ENCODE measurements at places on chromosomes 1 and 21. TPM values are rescaled to one million over a fixed set of nuclear protein-coding genes. Genes with fewer than 3 reads are reported as not detected.

DNA sequence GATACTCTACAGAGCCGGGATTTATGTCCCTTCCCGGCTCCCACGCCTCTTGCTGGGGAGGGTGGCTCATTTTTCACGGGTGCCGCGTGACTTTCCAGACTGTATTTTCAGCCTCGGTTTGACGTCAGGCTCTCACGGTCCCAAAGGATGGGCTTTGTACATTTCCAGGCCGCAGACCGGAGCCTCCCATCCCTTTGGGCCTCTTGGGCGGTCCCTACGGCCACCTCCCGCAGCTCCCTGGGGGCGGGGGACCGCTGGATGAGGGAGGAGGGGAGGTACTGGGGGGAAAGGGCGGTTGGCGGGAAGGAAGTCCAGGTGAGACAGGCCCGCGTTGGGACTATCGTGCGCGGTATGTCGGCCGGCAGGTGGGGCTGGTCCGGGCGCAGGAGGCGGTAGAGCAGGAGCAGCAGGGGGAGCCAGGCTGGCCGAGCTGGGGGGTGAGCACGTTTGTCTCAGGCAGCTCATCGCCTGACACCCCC lies 17.9 kb downstream of the UBL4B start:
- DNase-seq, result peak; percentile 49

DNA sequence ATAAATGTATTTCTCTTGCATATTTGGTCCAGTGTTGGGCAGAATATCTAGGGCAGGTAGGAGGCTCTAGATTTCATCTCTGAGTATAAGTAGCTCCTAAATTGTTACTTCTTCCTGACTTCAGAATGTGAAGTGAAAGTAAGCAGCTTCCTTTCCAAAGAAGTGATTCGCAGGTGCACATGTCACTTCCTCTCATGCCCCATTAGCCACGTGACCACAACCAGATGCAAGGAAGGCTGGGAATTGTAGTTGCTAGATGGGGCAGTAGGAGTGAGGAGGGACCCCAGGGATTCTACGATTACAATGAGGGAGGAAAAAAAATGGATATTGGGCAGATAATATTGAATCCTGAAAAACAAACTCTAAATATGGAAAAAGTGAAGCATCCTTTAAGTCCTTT lies 113.2 kb upstream of the CYYR1 start:
- DNase-seq, result peak; percentile 66

DNA sequence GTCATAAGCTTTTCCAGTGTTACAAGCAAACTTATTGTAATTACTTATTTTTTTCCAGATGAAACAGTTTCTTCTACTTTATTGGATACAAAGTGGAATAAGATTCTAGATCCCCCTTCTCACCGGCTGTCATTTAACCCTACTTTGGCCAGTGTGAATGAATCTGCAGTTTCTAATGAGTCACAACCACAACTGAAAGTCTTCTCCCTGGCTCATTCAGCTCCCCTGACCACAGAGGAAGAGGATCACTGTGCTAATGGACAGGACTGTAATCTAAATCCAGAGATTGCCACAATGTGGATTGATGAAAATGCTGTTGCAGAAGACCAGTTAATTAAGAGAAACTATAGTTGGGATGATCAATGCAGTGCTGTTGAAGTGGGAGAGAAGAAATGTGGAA lies 95.5 kb downstream of the ZFYVE9 start:
- no peak for DNase-seq

DNA sequence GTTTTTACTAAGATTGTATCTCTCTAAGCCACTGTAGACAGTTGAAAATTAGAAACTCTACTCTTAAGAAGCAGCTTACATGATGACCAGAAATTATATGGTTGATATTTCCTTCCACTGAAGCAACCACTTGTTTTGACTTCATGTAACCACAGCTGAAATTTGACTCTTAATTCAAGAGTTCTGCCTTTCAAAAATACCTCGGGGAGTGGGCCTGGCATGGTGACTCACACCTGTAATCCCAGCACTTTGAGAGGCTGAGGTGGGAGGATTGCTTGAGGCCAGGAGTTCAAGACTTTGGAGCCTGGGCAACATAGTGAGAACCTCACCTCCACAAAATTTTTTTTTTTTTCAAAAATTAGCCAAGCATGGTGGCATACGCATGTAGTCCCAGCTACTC lies 4.3 kb downstream of the AMPD1 start:
- no peak for DNase-seq

- no peak for DNase-seq
Observed at GRCh38 chr1:68129536-68130250, 79.3 kb upstream of the DIRAS3 start.

DNA sequence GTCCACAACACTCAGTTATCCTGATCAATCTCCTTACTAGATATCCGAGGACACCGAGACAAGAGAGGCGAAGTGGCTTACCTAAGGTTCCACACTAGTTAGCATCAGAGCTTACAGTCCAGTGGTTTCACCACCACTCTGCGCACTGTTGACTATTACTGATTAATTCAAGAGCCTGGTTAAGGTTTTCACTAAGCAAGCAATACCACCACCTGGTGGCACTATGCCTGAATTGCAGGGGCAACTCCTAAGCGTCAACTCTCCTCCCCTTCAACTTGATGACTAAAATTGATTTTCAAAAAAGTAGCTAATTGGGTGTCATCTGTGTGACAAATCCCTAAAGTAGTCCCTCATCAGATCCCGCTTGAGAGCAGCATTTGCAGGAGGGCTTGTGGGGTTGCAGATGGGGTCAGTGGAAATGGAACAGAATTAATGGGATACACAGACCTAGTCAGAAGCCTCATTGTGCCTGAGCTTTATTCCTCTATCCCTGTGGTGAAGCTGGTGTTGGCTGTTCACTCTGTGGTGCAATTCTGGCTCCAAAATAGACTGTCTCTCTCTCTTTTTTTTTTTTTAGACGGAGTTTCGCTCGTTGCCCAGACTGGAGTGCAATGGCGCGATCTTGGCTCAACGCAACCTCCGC lies 9.1 kb downstream of the TTC22 start:
- no peak for DNase-seq

GRCh38 chr1:233707880-233708815 lies 94.2 kb downstream of the KCNK1 start:
- DNase-seq, result no peak

GRCh38 chr1:54481201-54481884 lies 66.7 kb upstream of the ACOT11 start:
- DNase-seq, result no peak

GRCh38 chr21:14072761-14073535 lies 137.8 kb downstream of the LIPI start:
- no peak for DNase-seq

- no peak for DNase-seq
Observed at GRCh38 chr1:47231301-47232186, 481 bp downstream of the TAL1 start.

GRCh38 chr1:228092342-228093049 lies 10.0 kb downstream of the ARF1 start:
- DNase-seq, result no peak

GRCh38 chr1:24491577-24492360 lies 10.9 kb upstream of the RCAN3 start:
- no peak for DNase-seq

DNA sequence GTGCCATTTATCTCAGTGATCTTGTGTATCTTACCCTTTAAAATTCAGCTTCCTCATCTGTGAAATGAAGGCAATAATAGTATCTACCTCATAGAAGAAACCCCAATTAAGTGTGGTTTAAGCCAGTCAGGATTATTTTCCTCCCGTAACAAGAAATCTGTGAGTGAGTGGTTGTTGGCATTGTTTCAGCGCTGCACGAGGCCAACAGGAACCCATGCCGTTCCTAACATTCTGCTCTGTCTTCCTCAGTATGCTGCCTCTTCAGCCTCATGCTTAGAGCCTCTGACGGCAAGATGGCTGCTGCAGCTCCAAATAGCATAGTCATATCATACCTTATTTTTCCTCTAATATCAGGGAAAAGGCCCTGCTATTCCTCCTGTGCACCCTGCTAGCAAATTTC lies 289.7 kb downstream of the TM2D1 start:
- no peak for DNase-seq

DNA sequence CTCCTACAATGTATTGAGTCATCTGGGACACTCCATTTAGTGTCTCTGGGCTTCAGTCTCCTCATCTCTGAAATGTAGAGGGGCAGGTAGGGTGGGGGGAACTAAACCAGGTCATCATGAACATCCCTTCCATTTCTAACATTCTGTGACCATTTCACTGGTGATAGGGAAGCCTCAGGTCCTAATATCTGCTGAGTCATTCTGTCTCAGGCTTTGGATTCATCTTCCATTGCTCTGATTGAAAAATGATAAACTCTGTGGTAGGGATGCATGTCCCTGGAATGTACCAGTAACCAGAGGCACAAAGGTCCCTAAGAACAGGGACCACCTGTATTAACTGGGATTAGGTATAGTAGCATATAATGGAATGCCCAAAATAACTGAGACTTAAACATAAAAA lies 36.2 kb upstream of the LRRC52 start:
- no peak for DNase-seq

GRCh38 chr1:27451343-27451742 lies 38.6 kb downstream of the WASF2 start:
- DNase-seq, result no peak

DNA sequence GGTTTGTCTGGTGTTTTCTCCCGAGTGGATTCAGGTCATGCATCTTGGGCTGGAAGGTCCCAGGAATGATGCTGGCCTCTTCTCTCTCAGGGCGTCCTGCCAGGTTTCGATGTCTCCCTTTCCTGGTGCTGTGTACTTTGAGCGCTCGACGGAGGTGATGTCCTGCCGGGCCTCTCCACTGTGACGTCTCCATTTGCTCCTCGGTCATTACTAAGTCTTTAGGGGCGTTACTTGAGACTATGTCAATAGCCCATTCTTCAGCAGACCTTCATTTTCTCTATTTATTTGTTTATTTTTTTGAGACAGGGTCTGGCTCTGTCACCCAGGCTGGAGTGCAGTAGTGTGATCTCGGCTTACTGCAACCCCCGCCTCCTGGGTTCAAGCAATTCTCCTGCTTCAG lies 37.2 kb upstream of the TNFRSF1B start:
- no peak for DNase-seq

DNA sequence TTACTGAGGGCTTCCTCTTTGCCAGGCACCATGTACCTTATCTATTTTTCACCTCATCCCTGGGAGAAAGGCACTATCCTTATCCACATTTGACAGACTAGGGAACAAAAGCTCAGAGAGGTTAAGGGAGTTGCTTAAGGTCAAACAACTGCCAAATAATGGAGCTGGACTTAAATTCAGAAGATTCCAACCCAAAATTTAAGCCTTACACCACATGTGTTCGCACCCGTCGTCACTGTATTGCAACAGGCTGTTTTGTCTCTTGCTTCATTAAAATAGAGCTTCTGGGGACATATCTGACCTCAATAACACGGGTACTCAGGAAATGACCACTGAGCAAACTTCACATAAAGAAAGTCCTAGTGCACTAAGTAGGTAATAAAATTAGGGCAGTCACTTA lies 62.0 kb downstream of the TRABD2B start:
- no peak for DNase-seq

DNA sequence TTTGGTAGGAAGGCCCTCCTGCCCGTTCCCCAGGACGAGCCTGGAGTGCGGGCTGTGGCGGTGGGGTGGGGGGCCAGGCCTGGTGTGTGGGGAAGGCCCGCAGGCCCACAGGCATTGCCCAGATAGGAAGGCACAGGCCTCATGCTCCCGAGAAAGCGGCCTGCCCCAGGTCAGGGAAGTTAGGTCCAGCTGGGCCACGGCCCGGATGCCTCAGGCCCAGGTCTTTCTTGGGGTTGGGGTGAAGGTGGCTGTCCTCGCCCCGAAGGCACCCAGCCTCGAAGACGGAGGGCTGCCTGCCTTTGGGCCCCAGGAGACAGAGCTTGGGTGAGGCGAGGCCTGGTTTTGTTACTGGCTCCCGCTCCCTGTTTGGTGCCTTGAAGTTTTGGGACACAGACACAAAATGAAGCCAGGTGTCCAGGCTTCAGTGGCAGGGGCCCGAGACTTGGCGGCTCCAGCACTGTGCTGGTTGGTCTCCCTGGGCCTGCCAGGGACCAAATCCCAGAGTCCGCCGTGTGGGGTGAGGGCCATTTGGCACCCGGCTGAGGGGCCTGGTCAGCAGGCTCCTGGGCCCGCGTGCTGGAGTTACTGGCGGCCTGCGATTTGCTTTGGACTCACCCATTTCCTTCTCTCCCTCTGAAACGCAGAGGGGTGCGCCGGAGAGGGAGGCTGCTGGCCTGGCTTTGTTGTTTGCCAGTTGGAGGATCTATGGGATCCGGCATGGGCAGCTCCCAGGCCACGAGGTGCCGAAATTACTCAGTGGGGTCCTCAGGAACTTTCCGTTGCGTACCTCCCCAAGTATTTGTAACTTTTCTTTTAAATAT lies 2.0 kb downstream of the SKI start:
- DNase-seq, result peak; percentile 85

- peak; percentile 85 for DNase-seq
Observed at GRCh38 chr1:34162852-34163766, 1.9 kb downstream of the CSMD2 start.

DNA sequence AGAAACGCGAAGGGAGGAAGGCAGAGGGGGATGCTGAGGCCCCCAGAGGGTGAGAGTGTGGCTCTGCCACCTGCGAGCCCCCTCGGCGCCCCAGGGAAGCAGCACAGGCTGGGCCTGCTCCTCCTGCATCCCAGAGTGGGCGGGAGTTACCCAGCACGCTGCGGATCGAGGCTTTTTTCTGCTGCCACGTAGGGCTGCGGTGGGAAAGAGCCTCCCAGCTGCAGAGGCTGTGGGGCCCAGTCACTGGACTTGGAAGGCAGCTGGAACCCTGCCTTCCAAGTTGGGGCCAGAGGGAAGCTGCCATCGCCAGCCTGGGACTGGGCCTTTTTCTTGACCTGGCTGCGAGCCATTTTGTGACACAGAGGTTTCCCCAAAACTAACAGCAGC lies 2.3 kb upstream of the GRIK3 start:
- no peak for DNase-seq

GRCh38 chr1:109388884-109389637 lies 8.7 kb downstream of the SORT1 start:
- DNase-seq, result no peak

DNA sequence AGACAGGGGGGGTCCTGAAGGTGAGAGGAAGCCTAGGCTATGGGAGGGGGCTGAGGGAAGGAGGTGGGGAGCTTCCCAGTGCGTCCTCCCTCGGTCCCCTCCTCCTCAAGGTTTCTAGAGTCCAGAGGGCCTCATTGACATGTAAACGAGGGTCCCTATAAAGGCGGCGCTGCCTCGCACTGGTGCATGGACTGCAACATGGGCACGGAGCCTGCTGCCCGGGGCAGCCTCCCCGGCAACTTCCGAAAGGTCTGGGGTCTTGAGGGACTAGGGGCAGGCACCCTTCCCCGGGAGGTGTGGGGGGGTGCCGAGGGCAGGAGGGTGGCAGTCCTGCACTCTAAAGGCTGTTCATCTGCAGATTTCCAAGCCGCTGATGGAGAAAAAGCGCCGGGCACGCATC lies at the start of gene HES3:
TSS of gene HES3 (plus strand) at position 187 of the 400 bp plus-strand sequence. CDS start at position 374, 187 bp downstream.
- peak; percentile 65 for DNase-seq

CDC42BPA gene
- polyA plus RNA-seq, result 3.6 TPM

ANKRD35 gene
- polyA plus RNA-seq, result 0.38 TPM

EVA1C gene
- polyA plus RNA-seq, result 11.9 TPM

GCSAML gene
- polyA plus RNA-seq, result 0.05 TPM

DCST1 gene
- polyA plus RNA-seq, result not detected

LRRN2 gene
- 3.0 TPM for polyA plus RNA-seq

KRTAP19-1 gene
- not detected for polyA plus RNA-seq

CSTB gene
- 48.5 TPM for polyA plus RNA-seq
